ENCODE measurements at places on chromosomes 5 and 9.

DNA sequence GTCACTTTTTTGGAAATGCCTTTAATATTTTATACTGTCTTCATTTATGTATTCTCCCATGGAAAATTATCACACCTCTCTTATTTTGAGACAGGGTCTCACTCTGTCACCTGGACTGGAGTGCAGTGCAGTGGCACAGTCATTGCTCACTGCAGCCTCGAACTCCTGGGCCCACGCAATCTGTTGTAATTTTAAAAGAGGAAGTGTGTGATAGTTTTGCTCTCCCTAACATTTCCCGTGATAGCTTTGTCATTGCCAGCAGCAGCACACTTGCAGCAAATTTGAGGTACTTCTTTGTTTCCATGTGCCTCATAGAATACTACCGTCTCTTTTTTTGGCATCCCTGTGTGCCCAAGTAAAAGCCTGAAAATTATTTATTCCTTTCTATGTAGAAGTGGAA is 103.5 kb downstream of the RNF180 start:
- no peak overlapping the region for H3K4me3 ChIP-seq
- peaks cover 2% of the 10 kb centered on the region for H3K27me3 ChIP-seq
- no peak for DNase-seq
- no peaks in the 10 kb centered on the region for H3K4me1 ChIP-seq

- peaks cover 4% of the 10 kb centered on the region for H3K4me1 ChIP-seq
- H3K4me3 ChIP-seq, result no peak overlapping the region
- DNase-seq, result no peak
- H3K36me3 ChIP-seq, result no peaks in the 10 kb centered on the region
- no peak overlapping the region for H3K27ac ChIP-seq
- H3K27me3 ChIP-seq, result peaks cover 15% of the 10 kb centered on the region
Observed at GRCh38 chr5:138488481-138488945, 23.2 kb downstream of the EGR1 start.

GRCh38 chr5:4977416-4978110 is 162.6 kb upstream of the ADAMTS16 start:
- H3K36me3 ChIP-seq, result no peaks in the 10 kb centered on the region
- no peaks in the 10 kb centered on the region for H3K4me1 ChIP-seq
- H3K27me3 ChIP-seq, result no peaks in the 10 kb centered on the region

GRCh38 chr5:68224509-68225187 is 9.1 kb downstream of the PIK3R1 start:
- H3K27ac ChIP-seq, result peak overlapping the region; percentile 41
- DNase-seq, result no peak
- peaks cover 40% of the 10 kb centered on the region for H3K4me1 ChIP-seq
- H3K27me3 ChIP-seq, result no peaks in the 10 kb centered on the region
- no peak overlapping the region for H3K4me3 ChIP-seq
- peaks cover 35% of the 10 kb centered on the region for H3K36me3 ChIP-seq

GRCh38 chr5:170623576-170624181 is 119.9 kb downstream of the KCNIP1 start:
- DNase-seq, result no peak
- H3K4me3 ChIP-seq, result no peak overlapping the region
- no peak overlapping the region for H3K27ac ChIP-seq
- H3K27me3 ChIP-seq, result peaks cover 5% of the 10 kb centered on the region

GRCh38 chr5:36396640-36397039 is 94.9 kb upstream of the RANBP3L start:
- peaks cover 5% of the 10 kb centered on the region for H3K4me1 ChIP-seq
- H3K4me3 ChIP-seq, result no peak overlapping the region
- H3K27ac ChIP-seq, result no peak overlapping the region
- DNase-seq, result no peak
- peaks cover 2% of the 10 kb centered on the region for H3K27me3 ChIP-seq

- no peak within 1 kb of the TSS for H3K27ac ChIP-seq
- H3K27me3 ChIP-seq, result no peaks in the 10 kb centered on the region
- H3K4me1 ChIP-seq, result peaks cover 27% of the 10 kb centered on the region
- peak within 1 kb of the TSS; percentile 82 for H3K4me3 ChIP-seq
- DNase-seq, result peak; percentile 30
Observed at GRCh38 chr9:121267689-121268597, at the start of gene GSN. TSS of gene GSN (plus strand) at chr9:121268162. CDS start at chr9:121301972, 33,810 bp downstream.

- H3K27me3 ChIP-seq, result peaks cover 6% of the 10 kb centered on the region
- H3K36me3 ChIP-seq, result peaks cover 2% of the 10 kb centered on the region
- DNase-seq, result no peak
- no peak overlapping the region for H3K4me3 ChIP-seq
Observed at GRCh38 chr5:132283423-132284043, 10.7 kb upstream of the SLC22A4 start.

- no peak overlapping the region for H3K4me3 ChIP-seq
- no peak for DNase-seq
- H3K27ac ChIP-seq, result no peak overlapping the region
- no peaks in the 10 kb centered on the region for H3K4me1 ChIP-seq
Observed at GRCh38 chr9:87836951-87837705, 45.5 kb upstream of the SPATA31E1 start.

GRCh38 chr5:168434001-168434400 is 52.3 kb upstream of the RARS1 start:
- H3K4me3 ChIP-seq, result no peak overlapping the region
- peaks cover 11% of the 10 kb centered on the region for H3K27me3 ChIP-seq
- peaks cover 2% of the 10 kb centered on the region for H3K4me1 ChIP-seq
- H3K27ac ChIP-seq, result no peak overlapping the region

GRCh38 chr5:14407051-14407450 is 174.5 kb upstream of the OTULINL start:
- H3K27ac ChIP-seq, result no peak overlapping the region
- peaks cover 10% of the 10 kb centered on the region for H3K4me1 ChIP-seq
- no peak overlapping the region for H3K4me3 ChIP-seq
- no peaks in the 10 kb centered on the region for H3K27me3 ChIP-seq
- peaks cover 44% of the 10 kb centered on the region for H3K36me3 ChIP-seq
- no peak for DNase-seq

- H3K4me1 ChIP-seq, result no peaks in the 10 kb centered on the region
- H3K4me3 ChIP-seq, result no peak overlapping the region
- no peaks in the 10 kb centered on the region for H3K36me3 ChIP-seq
- no peak for DNase-seq
Observed at GRCh38 chr5:80302636-80303035, 17.2 kb upstream of the SPZ1 start.

GRCh38 chr5:9716838-9717281 is 86.7 kb upstream of the TAS2R1 start:
- H3K27me3 ChIP-seq, result no peaks in the 10 kb centered on the region
- DNase-seq, result no peak
- H3K27ac ChIP-seq, result no peak overlapping the region
- peaks cover 6% of the 10 kb centered on the region for H3K4me1 ChIP-seq
- no peaks in the 10 kb centered on the region for H3K36me3 ChIP-seq

DNA sequence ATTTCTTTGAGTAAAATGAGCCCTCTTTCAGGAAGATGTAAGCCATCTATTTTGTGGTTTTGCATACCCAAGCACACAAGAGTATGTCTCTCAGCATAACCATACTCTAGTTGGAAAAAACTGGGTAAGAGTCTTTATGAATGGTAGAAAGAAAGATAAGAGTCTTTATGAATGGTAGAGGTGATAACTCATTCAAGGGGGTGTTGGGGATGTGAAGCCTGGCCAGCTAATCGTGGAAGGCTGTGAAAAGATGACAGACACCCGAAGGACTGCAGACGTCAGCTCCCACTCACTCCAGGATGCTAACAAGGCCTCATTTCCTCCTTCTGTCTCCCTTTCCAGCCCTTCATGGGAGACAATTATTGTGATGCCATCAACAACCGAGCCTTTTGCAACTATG is 228.5 kb downstream of the PAPPA start:
- peaks cover 2% of the 10 kb centered on the region for H3K36me3 ChIP-seq
- no peaks in the 10 kb centered on the region for H3K27me3 ChIP-seq
- H3K4me3 ChIP-seq, result no peak overlapping the region

DNA sequence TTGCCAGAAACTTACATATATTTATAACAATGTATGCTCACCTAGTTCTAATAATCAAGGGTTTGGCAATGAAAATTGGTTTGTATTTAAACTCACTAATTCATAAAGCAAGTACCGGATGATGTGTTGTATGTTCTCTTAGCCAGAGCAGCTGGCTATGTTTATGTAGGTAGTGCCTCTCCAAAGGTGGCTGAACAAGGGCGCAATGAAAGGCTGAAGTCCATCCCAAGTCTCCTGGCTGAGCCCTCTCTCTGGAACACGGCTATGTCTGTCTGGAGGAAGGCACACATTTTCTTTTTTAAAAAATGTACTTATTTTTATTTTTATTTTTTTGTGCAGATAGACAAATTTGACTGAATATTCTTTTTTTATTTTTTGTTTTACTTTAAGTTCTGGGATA is 141.2 kb upstream of the DAB2 start:
- no peak overlapping the region for H3K27ac ChIP-seq
- no peak for DNase-seq

GRCh38 chr9:10036095-10036494 is 576.7 kb downstream of the PTPRD start:
- no peak for DNase-seq
- H3K27me3 ChIP-seq, result no peaks in the 10 kb centered on the region
- no peaks in the 10 kb centered on the region for H3K4me1 ChIP-seq
- H3K36me3 ChIP-seq, result no peaks in the 10 kb centered on the region

GRCh38 chr5:98414938-98415337 is 358.5 kb upstream of the RGMB start:
- DNase-seq, result no peak
- H3K27me3 ChIP-seq, result peaks cover 3% of the 10 kb centered on the region
- H3K4me3 ChIP-seq, result no peak overlapping the region
- H3K36me3 ChIP-seq, result no peaks in the 10 kb centered on the region
- H3K27ac ChIP-seq, result no peak overlapping the region

GRCh38 chr5:96087939-96088338 is 126.3 kb upstream of the ELL2 start:
- no peak for DNase-seq
- H3K27ac ChIP-seq, result no peak overlapping the region
- H3K27me3 ChIP-seq, result peaks cover 2% of the 10 kb centered on the region
- no peaks in the 10 kb centered on the region for H3K36me3 ChIP-seq
- H3K4me1 ChIP-seq, result no peaks in the 10 kb centered on the region

GRCh38 chr9:108844391-108844790 is 11.4 kb downstream of the ACTL7B start:
- H3K4me1 ChIP-seq, result peaks cover 9% of the 10 kb centered on the region
- no peak for DNase-seq

- no peak overlapping the region for H3K27ac ChIP-seq
- H3K4me3 ChIP-seq, result no peak overlapping the region
- no peaks in the 10 kb centered on the region for H3K36me3 ChIP-seq
- DNase-seq, result no peak
- H3K4me1 ChIP-seq, result no peaks in the 10 kb centered on the region
Observed at GRCh38 chr5:143469125-143469524, 65.6 kb upstream of the NR3C1 start.

GRCh38 chr9:95477441-95477840 is 39.3 kb downstream of the PTCH1 start:
- peaks cover 5% of the 10 kb centered on the region for H3K27me3 ChIP-seq
- H3K4me1 ChIP-seq, result peaks cover 2% of the 10 kb centered on the region
- no peak for DNase-seq
- H3K4me3 ChIP-seq, result no peak overlapping the region
- no peak overlapping the region for H3K27ac ChIP-seq
- peaks cover 18% of the 10 kb centered on the region for H3K36me3 ChIP-seq

DNA sequence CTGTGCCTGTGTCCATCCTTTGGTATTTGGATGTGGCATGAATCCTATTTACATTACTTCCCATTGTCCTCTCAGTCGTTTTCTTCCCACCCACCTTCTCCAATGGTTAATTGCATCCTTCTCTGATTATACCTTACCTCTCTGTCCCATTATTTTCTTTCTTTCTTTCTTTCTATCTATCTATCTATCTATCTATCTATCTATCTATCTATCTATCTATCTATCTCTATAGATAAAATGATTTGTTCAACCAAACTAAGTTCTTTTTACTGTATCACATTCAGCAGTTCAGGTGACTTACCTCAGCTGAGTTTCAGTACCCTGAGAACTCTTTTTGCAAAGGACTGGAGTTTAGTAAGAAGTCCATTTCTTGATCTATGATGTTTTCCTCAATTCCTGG is 80.6 kb downstream of the RPS23 start:
- H3K4me3 ChIP-seq, result no peak overlapping the region
- H3K4me1 ChIP-seq, result no peaks in the 10 kb centered on the region
- H3K36me3 ChIP-seq, result no peaks in the 10 kb centered on the region
- H3K27ac ChIP-seq, result no peak overlapping the region
- H3K27me3 ChIP-seq, result no peaks in the 10 kb centered on the region

- H3K27me3 ChIP-seq, result peaks cover 32% of the 10 kb centered on the region
- DNase-seq, result no peak
- peak overlapping the region; percentile 15 for H3K4me3 ChIP-seq
- H3K4me1 ChIP-seq, result peaks cover 15% of the 10 kb centered on the region
- H3K27ac ChIP-seq, result no peak overlapping the region
- no peaks in the 10 kb centered on the region for H3K36me3 ChIP-seq
Observed at GRCh38 chr5:1007221-1007680, 1.4 kb upstream of the NKD2 start.

DNA sequence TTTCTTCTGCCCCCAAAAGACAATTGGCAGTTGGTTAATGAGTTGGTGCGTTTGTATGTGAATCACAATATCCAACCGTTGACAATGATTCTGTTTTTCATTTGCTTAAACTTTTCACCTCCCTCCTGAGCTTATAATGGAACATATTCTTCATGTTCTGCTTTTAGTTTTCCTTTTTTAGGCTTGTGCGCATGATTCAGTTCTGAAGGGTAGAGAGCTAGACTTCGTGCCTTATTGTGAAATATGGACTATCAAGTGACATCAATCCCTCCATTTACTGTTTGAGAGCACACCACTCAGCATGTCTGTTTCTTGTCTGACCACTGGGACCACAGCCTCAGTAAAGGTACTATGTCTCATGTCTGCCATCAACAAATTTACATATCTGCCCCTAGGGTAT is 30.5 kb upstream of the LPAR1 start:
- no peak for DNase-seq
- H3K36me3 ChIP-seq, result no peaks in the 10 kb centered on the region
- no peak overlapping the region for H3K27ac ChIP-seq
- no peak overlapping the region for H3K4me3 ChIP-seq
- no peaks in the 10 kb centered on the region for H3K4me1 ChIP-seq

DNA sequence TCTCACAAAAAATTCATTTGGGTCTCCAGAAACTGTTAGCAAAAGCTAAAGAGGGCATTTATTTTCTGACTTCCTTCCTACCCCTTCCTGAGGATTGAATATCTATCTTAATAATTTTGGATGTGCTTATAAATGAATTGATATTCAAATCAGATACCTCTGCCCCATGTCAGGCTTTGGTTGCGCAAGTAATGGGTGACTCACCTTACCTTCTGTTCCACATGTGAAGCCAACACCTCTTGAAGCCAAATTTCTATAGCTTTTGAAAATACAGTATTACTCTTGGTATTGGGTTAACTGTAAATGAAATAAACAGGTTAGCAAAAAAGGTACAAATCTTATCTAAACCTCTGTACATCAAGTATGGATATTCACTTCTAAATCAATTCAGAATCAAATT is 122.0 kb downstream of the PRDM6 start:
- no peak overlapping the region for H3K4me3 ChIP-seq
- no peaks in the 10 kb centered on the region for H3K36me3 ChIP-seq
- peaks cover 2% of the 10 kb centered on the region for H3K27me3 ChIP-seq
